ENCODE measurements at places on chromosomes 11 and 22.

- no peak for DNase-seq
Measured at GRCh38 chr22:39108487-39108886, 11.4 kb downstream of the APOBEC3H start.

GRCh38 chr22:23408321-23408720 lies 171.8 kb downstream of the IGLL1 start:
- DNase-seq: no peak

DNA sequence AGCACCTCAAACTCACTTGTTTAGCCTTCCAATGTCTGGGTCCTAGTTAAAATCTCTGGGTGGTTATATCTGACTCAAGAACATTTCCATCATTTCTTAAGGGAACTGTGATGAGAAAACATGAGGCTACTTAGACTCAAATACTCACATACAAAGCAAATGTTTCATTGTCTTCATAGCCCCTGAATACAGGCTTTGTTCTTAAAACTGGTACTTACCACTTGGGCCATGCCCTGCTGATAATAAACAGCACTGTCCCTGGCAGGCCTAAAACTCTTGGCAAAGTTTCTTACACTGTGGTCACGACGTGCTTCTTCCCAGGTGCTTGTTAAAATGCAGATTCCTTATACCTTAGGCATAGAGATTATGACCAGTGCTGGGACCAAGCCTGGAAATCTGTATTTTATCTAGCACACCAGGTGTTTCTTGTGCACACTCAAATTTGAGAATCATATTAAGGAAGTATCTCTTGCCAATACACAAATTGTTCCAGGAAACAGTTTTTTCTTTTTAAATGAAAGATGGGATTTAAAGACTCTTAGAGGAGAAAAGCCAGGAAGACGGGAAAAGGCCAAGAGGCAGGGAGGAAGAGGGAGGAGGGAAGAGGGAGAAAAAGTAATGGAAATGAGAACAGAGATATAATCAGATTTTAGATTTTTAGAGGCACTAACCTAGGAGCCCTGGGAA lies 287.9 kb upstream of the MPPED2 start:
- DNase-seq: no peak

DNA sequence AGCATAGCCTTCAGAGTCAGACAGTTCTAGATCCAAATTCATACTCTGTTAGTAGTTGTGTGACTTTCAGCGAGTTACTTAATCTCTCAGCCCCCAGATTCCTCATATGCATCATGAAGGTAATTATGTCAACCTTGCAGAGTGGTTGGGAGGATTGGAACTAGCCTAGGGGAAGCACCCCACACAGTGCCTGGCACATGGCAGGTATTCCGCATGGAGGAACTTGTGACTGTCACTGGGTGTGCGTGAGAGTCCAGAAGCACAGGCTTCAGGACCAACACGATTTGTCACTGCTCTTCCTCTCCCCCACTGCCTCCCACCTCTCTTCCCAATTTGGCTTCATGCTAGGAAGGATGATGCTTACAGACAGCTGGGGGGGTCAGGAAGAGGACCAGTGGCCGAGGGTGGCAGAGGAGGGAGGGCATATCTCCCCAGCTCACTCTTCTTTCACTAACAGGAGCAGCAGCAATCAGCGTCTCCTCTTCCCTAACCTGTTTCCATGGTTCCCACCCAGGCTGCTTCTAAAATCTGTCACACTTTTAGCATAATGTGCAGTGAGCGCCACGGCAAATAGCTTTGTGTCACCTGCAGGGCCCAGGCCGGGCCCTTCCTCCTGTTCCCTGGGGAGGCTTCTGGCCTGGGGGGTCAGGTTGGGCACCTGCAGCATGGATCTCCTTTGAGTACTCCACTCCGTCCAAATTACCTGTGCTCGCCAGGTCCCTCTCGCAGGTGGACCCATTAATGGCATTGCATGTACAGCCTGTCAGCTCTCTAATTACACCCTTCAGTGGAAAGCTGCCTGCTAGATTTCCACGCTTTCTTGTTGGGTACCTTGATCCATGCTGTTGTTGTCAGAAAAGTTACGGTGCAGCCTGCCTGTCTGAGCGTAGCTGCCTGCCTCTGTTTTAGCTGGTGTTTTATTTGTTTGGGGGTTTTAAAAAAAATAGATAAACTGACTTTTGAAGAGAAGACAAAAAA lies 400.4 kb downstream of the NXPE2 start:
- no peak for DNase-seq

GRCh38 chr11:57604296-57605027 lies 7.0 kb downstream of the SERPING1 start:
- no peak for DNase-seq

DNA sequence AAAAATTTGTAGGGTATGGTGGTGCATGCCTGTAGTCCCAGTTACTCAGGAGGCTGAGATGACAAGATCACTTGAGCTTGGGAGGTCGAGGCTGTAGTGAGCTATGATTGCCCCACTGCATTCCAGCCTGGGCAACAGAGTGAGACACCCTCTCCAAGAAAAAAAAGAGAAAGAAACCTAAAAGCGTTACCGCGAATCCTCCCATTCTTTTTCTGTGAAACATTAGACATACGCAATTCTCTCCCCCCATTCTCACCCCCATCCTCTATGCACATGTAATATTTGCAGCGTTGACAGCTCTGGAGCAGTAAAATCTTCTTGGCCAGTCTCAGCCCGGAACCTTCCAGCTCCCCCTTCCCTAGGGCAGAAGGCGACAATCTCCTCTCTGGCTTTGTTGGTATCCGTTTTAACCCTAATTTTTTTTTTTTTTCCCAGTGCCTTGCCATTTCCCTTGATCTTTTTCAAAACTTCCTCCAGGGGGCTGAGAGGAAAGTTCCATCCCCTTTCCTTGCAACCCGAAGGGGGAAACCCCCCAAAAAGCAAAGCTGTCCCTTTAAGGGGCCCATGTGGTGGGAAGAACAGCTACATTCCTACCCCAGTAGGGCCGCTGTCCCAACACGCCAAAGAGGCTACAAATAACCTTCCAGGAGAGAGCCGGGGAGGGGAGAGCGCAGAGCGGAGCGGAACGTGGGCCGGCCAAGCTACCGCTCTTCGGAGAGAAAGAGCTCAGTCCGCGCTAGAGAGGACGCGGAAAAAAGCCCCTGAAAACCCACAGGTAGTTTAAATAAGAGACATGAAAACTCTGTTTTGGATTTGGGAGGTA lies 1.9 kb downstream of the LRP4 start:
- no peak for DNase-seq

- DNase-seq: peak; percentile 24
Measured at GRCh38 chr22:42717197-42717928, 3.3 kb downstream of the A4GALT start.

DNA sequence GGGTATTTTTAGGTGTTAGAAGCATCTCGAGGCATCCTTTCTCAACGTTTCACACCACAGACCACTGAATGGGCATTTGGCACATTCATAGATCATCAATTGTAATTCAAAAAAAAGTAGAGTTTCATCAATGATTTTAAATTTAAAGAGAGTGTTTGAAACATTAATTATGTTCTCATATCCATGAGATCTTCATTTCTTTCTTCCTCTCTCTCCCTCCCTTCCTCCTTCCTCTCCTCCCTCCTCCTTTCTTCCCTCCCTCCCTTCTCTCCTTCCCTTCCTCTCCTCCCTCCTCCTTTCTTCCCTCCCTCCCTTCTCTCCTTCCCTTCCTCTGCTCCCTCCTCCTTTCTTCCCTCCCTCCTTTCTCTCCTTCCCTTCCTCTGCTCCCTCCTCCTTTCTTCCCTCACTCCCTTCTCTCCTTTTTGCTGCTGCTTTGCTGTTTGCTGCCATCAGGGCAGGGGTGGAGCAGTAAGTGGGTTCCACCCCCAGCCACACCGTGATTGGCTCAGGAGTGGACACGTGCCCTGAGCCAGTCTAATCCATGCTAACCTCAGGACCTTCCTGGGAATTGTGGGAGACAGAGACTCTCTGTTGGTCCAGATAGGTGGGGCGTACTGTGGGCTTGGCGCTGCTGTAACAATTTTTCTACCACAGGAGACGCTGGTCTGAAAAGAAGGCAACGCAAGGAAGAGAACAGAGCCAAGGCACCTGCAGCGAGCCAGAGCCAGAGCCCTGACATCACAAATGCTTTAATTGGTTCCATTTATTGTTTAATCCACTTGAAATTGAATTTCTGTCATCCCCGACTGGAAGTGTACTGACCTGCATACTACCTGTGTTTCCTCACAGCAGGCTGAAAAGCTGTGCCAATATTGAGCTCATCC lies 33.7 kb upstream of the APOBEC3A start:
- peak; percentile 85 for DNase-seq

- no peak for DNase-seq
Measured at GRCh38 chr11:872799-873198, 30.1 kb downstream of the TSPAN4 start.

DNA sequence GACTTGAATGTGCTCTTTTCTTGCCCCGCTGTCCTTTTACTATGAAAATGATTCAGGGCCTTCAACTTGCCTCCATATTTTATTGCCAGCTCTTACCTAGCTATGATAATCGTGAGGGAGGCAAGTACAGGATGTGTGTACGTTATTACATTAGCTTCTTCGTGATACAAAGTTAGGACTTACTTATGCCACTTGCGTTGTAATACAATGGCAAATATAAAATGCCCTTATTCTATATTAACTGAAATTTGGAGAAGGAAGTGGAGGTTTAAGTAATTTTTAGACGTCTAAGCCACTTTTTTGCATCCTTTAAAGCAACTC lies 10.8 kb upstream of the CCT8L2 start:
- no peak for DNase-seq

- DNase-seq: no peak
Measured at GRCh38 chr11:75356613-75357012, 5.2 kb upstream of the ARRB1 start.

DNA sequence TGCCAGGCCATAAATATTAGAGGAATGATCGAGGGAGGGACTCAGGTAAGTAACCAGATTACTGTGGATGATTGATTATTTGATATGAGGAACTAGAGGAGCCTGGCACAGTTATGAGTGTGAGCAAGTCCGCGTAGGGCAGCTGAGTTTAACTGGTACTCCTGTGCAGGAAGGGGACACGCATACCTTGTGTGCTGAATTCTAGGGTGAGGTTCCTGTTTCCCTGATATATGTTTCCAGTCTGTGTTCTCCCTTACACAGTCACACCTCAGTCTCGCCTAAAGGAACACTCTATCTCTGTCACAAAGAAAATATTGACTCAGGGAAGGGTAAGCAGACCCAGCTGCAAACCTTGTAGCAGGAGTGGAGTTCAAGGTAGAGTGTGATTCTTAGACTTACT lies 17.4 kb downstream of the SGSM3 start:
- no peak for DNase-seq

DNA sequence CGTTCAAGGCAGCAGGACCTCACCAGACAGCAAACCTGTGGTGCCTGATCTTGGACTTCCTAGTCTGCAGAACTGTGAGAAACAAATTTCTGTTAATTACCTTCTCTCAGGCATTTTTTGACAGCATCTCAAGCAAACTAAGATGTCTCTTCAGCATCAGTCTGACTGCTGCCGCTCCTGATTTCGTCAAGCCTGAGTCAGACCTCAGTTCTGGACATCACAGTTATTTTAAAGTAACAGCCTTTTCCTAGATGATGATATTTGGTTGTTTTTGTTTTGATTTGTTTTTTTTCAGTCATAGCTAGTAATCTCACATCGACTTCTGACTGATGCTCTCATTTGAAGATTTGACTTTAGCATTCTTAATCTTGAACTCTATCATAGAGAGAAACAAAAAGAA lies 71.9 kb downstream of the BLID start:
- no peak for DNase-seq

GRCh38 chr11:100663583-100663982 lies 23.5 kb upstream of the ARHGAP42 start:
- DNase-seq: no peak

- no peak for DNase-seq
Measured at GRCh38 chr22:19717691-19718455, 3.6 kb downstream of the SEPTIN5 start.

DNA sequence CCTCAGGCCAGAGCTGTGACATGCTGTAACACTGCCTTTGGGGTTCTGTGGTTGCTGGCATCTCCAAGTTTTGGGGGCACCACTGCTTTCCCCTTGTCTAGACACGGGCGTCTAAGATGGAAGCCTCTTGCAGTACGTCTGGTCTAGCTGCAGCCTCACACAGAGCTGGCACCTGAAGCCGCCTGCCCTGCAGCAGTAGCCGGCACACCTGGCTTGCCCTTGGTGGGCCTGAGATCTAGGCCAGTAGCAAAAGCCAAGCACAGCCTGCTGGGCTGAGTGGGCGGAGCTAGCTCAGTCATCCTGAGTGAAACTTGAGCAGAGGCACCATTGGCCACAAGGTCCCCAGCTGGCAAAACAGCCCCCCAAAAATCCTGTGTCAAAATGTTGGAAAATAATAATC lies 154.2 kb downstream of the DLG2 start:
- no peak for DNase-seq

- no peak for DNase-seq
Measured at GRCh38 chr22:43207849-43208702, 21.1 kb upstream of the TTLL12 start.

- DNase-seq: no peak
Measured at GRCh38 chr22:22342697-22343580, 98.4 kb downstream of the VPREB1 start.

- DNase-seq: no peak
Measured at GRCh38 chr11:74535371-74536160, 42.0 kb upstream of the LIPT2 start.

DNA sequence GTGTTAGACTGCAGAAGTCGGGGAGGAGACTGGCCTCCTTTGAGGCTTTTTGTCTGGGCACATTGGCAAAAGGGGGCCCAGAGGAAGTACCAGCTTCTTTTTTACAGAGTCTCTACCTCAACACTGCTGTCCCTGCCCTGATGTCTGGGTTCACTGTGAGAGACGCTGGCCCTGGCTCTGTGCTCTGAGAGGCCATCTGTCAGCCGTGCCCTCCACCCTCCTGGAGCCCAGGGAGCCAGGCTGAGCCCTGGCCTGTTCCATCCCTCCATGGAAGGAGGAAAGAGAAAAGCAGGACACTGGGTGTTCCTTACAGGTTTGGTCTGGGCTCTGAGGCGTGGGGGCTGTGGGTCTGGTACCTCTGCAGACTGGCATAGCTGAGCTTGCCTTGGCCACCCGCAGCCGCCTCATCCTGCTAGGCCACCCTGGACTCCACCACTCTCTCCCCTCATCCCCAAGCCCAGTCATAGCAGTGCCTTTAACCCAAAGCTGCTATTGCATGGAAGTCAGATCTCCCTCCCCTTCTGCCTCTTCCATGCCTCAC lies 105.5 kb upstream of the PARVA start:
- no peak for DNase-seq

GRCh38 chr11:47523490-47524225 lies 29.3 kb downstream of the CELF1 start:
- DNase-seq: no peak

DNA sequence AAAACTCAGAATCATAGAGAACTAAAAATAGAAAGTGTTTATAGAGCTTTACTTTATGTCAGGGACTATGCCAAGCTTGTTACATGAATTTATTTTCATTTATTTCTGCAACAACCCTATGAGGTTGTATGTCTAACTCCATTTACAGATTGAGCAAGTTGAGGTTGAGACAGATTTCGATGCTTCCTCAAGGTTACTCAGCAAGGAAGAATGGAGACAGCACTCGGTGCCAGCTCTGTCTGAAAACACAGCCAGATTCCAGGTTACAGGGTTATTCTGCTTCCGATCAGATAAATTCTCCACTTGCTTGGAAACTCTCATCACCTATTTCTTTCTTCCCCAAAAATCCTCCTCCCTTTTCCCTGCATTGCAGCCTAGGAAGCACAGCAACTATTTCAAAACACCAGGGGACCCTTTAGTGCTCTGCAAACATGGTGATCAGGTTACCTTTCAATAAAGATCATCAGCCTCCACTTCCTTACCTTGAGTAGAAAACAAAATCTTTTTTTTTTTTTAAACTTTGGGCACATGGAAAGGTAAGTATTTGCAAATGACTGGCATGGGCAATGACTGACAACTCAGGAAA lies 7.0 kb downstream of the MMP3 start:
- DNase-seq: no peak
